Non-pigmented ciliary epithelial cell (primary cell): ENCODE measurements at places on chromosomes 13 and 19.

DNA sequence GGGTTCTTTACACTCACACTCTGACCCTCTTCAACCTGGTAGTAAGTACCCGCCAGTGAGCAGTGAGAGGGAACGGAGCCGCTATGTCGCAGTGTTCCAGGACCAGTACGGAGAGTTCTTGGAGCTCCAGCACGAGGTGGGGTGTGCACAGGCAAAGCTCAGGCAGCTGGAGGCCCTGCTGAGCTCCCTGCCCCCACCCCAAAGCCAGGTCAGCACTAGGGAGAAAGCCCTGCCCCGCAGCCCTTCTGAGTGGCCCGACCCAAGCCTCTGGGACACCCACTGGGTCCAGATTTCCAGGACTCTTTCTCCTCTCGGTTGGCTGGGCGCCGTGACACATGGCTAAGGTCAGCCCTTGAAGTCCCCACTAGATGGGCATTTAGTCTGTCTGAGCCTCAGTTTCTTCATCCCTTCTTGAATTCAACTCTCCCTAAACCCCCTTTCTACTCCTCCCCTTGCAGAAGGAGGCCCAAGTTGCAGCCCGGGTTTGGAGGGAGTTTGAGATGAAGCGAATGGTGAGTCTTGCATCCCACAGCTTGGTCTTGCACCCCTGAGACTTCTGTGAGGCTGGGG, 1.9 kb downstream of the OCEL1 start:
- DNase-seq, result no peak

DNA sequence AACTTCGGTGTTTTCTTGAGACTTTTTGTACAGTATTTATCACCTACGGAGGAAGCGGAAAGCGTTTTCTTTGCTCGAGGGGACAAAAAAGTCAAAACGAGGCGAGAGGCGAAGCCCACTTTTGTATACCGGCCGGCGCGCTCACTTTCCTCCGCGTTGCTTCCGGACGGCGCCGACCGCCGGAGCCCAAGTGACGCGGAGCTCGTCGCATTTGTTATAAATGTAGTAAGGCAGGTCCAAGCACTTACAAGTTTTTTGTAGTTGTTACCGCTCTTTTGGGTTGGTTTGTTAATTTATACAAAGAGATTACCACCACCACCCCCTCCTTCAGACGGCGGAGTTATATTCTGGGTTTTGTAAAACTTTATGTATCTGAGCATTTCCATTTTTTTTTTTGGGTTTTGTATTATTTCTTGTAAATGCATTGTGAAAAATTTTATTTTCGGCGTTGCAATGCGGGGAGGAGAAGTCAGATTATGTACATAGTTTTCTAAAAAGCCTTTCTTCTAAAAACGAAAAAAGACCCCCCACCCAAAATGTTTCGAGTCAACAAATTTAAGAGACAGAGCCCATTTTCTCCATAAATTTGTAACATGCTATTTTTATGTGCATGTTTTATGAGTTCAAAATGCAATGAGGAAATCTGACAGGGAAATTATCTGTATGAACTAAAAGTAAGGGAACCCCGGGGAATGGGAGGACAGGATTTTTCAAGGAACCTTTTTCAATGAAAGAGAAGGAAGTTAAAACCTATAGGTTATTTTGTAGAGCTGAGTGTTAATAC, 2.3 kb downstream of the SOX1 start:
- no peak for DNase-seq

- DNase-seq, result no peak
These were observed 1.9 kb downstream of the MAN2B1 start for GRCh38 chr19:12664406-12665280.

GRCh38 chr13:19053561-19053960, 128.1 kb downstream of the TUBA3C start:
- no peak for DNase-seq
